Small intestine (tissue), 16 donors: ENCODE measurements at places on chromosomes 13 and 19.
A peak's percentile ranks its signal among the peaks of the same experiment; 100 is the strongest.

GRCh38 chr19:7450243-7451223 lies 38.3 kb downstream of the PEX11G start:
- DNase-seq: peak; percentile 31

- DNase-seq: no peak
Measured at GRCh38 chr19:964761-965694, 19.1 kb upstream of the WDR18 start.

GRCh38 chr19:54707962-54708361 lies 16.3 kb upstream of the KIR3DL3 start:
- no peak for DNase-seq

- no peak for DNase-seq
Measured at GRCh38 chr13:95137096-95137495, 164.2 kb downstream of the ABCC4 start.
